ENCODE measurements at places on chromosomes 16 and 17.

GRCh38 chr16:71576971-71577370 lies at the start of gene TAT:
Gene TAT (minus strand): TSS chr16:71577092. CDS start chr16:71576415, 677 bp downstream.
- DNase-seq: no peak

GRCh38 chr17:3879186-3879585 lies 13.7 kb downstream of the CAMKK1 start:
- peak; percentile 61 for DNase-seq

DNA sequence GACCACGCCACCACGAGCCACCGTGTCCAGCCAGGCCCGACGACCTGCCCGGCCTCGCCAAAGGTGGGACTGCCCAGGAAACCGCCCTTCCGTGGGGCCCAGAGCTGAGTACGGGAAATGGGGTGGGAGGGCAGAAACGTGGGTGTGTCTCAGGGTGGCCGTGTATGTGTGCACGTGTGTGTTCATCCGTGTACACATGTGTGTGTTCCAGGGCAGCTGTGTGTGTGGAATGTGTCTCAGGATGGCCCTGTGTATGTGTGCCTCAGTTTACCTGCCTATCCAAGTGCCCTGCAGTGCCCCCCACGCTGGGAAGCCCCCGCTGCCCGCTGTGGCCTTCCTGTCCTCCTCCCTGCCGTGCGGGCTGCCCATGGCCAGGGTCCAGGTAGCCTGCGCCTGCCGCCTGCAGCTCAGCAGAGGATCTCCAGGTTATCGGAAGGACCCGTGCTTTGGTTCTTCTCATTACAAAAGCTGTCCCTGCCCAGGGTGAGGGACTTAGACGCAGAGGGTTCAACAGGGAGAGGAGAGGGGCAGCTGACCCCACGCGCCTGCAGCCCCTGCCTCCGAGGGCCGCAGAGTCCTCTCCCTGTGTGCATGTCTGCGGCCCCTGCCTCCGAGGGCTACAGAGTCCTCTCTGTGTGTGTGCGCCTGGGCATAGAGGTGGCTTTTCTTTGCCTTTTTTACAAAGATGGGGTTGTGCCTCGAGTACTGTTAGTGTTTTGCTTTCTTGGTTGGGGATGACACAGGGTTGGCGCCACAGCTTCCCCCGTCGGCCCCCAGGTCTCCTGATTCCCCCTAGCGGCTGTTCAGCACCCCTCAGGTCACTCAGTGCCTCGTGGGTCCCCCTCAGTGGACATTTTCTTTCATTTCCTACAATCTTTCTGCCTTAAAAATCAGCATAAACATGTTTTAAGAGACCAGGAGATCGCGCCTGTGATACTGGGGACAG lies 23.6 kb downstream of the ZNF469 start:
- no peak for DNase-seq

- no peak for DNase-seq
These were observed 182.4 kb downstream of the DNAH9 start for GRCh38 chr17:11780621-11781020.

GRCh38 chr17:40243761-40244160 lies 24.7 kb downstream of the WIPF2 start:
- DNase-seq: no peak

DNA sequence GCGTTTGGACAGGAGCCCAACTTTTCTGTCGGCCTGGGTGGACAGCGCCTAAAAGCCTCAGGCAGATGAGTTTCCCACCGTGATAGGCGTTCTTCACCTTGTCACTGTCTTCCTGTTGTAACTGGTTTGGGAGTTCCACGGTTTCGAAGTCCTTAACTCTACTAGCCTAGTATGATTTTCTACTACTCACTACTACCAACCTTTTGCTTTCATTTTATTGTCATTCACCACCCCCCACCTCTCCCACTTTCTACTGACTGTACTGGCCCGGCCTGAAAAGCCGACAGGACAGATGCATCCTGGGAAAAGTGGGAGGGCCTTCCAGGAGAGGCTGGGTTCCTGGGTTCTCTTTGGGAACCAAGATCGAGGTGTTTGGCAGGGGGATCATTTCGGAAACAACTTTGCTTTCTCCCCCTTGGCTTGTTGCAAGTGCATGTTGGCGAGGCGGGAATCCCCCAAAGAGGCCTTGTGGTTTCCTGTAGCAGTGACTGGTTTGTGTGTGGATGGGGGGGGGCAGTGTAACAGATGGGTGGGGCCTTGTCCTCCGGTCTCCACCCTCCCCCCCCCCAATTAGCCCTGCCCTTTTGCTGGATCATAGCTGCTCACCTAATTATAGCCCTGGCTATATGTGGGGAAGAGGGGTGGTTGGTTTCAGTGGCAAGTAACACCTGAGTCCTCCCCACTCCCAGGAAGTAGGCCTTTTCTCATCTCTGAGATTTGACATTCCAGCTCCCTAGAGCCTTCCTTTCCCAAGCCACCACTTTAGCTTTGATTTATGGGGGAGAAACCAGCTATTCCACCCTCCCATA lies 1.4 kb downstream of the EIF5A start:
- DNase-seq: peak; percentile 89

All from large intestine (tissue), 12 donors.